ENCODE measurements at places on chromosomes 13 and 19.
A peak's percentile ranks its signal among the peaks of the same experiment; 100 is the strongest.

DNA sequence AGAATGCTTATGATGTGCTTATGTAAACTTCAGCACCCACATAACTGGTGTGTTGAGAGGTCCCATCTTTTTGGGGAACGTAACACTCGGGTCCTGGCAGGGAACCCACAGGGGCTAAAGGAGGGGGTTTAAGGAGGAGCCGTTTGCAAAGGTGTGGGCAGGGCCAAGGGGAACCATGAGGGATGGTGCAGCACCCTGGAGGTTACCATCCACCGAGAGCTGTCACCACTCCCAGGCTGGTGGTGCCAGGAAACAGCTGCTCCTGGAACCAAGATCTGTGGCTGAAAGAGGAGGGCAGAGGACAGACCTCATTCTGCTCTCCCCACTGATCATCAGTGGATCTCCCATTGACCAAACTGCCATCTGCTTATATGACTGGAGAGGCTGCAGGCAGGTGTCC, 23.2 kb upstream of the CYP4F8 start:
- no peak for DNase-seq

GRCh38 chr13:50077431-50077830, 62.2 kb downstream of the KCNRG start:
- DNase-seq, result no peak

- DNase-seq, result no peak
These were observed 28.2 kb downstream of the CERS1 start for GRCh38 chr19:18867751-18868150.

DNA sequence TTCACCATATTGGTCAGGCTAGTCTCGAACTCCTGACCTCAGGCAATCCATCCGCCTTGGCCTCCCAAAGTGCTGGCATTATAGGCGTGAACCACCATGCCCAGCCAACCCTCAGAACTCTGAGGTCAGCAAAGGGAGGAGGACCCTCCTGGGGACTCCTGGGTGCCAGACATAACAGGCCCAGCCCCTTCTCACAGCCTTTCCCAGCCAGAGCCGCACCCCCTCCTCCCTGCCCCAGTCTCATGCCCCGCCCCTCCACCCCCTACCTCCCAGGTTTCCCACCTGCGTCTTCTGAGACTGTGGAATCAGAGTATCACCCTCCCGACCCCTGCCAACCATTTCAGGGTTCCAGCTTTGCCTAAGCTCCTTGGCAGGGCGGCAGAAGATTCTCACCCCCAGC, 5.2 kb downstream of the IGLON5 start:
- no peak for DNase-seq

DNA sequence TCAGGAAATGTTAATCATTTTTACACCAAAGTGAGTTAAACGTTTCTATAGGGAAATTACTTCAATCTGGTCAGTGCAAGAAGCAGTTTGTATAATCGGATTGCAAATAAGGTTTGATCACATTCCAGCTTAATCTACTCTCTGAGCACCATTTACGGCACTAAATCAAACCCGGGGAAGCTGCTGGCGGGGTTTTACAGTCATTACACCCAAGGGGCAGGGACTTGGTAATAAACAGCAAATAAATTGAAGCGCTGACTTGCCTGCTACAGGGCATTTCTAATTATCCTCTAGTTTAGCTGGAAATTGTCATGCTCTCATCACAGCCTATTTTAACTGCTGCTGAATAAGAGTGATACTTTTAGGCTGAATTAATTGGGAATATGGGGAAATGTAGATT, 152.1 kb upstream of the SOX21 start:
- DNase-seq, result no peak

DNA sequence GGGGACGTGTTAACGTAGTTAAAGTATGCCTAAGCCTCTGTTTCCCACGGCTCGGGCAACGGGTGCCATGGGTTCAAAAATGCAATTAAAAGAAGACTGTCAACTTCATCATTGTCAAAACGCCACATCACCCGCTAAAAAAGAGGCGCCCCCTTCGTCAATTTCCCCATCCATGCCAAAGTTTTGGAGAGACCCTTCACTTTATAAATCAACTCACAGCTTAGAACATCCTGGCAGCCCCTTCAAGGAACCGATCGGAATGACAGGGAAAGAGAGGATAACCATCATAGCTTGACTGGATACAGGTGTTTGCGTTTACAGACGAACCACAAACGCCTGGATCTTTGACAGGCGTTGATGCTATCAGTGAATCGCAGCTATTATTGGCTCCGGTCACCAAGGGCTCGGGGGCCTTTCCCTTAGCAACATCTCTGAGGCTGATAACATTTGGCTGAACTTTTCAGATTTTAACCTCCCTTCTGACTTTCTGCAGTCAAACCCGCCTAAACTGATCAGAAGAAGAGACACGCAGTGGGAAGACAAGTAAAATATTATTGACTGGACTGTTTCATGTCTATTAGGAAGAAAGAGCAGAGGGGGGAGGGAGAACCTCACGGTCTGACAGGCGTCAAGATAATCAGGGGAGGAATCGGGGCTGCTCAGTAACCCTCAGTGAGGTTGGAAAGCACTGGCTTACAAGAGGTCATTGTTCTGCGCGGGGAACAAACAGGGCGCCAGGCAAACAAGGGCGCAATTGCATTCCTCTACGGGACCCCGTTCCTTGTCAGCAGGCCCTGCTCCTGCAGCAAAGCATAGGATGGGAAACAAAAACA, 322.5 kb upstream of the ZNF507 start:
- DNase-seq, result no peak

DNA sequence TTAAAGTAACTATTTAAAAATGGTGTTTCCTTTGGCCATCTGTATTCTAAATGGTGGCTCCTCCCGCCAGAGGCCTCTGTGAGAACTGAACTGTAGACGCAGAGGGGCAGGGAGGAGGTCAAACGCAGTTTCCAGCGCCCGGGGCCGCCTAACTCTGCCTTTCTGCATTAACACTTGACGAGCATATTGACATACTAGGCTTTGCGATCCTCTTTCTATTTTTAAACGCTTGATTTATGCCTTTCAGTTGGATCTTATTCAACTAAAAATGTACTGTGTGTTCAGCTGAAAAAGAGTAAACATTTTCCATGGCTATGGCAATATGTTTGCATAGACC, 74.7 kb downstream of the SPACA7 start:
- no peak for DNase-seq

DNA sequence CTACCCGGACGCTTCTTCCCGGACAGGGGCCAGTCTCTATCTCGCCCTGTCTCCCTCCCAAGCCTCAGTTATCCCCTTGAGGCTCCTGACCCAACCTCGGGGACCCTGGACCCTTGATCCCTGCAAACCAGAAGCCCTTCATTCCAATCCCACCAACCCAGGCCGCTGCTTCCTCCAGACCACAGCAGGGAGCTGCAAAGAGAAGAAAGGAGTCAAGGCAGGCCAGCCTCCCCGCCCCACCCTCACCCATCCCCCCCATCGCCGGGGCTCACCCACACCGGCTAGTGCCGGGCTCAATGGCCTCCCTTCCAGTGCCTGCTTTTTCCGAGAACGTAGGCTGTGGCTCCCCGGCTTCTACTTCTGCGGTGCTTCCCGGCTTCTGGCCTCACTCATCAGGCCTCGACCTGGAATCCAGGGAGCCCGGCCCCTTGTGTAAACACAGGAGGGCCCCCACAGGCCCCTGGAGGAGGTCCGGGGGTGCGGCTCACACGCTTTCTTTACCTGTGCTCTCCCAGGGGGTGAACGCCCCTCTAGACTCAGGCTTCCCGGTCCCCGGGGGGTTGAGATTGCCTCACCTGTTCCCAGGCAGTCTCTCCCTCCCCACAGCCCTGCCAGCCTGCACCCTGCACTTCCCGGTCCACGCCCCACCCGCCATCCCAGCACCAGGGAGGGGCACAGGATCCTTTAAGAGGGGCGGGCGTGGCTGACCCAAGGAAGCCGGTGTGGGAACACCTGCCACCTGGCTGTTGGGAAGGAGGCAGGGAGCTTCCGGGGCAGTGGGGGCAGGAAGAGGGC, at the start of gene FAM83E:
TSS of gene FAM83E (minus strand) at position 641 of the 795 bp plus-strand sequence. CDS start 1,704 bp downstream, outside the sequence.
- DNase-seq, result no peak

DNA sequence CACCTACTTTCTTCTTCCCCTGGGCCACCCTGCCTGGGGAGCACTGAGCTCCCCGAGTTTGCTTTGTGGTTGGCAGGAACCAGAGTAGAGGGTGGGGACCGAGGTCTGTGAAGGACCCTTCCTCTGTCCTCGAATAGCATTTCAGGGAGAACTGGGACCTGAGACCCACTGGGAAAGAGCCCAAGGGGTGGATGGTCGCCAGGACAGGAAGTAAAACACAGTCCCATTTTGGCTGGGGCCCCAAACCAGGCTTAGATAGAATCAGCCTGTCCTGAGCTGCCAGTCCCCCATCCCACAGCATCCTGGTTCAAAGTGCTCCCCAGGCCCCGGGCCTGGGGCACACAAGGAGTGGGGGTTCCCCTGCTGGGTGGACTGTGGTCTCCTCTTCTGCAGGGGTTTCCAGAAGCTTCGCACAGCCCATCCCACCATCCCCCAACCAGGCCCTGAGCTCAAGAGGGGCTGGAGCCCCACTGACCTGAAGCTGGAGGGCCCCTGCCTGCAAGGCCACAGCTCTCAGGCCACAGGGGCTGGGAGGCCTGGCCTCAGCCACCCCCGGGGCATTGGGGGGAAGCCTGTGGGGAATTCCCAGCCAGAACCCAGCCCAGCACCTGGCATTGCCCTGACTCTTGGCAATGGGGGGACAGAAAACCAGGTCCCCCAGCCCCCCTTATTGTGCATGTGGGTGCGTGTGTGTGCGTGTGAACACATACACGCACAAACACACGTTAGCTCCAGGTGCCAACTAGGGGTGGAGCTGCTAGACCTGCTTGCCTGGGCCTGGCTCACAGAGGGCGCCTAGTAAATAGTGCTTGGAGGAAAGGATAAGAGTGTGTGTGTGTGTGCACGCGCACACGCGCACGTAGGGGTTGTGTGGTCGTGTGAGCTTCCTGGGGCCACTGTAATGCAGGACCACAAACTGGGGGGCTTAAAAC, 995 bp upstream of the MKNK2 start:
- DNase-seq, result no peak

DNA sequence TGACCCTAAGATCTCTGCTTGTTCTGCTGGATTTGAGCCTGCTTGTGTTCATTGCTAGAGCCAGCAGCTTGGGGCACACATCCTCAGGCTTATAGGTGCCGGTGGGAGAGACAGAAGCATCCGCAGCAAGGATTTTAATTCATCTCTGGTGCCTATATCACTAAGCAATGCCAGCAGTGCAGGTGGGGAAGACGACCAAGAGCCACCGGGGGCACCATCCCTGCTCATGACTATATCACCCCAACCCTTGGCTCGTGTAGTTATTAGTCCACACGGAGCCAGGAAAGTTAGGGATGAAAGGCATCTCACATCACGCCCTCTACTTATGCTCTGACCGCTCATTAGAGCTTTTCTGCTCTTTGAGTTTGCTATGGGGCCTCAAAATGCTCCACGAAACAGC, 298.2 kb downstream of the DCLK1 start:
- DNase-seq, result no peak

DNA sequence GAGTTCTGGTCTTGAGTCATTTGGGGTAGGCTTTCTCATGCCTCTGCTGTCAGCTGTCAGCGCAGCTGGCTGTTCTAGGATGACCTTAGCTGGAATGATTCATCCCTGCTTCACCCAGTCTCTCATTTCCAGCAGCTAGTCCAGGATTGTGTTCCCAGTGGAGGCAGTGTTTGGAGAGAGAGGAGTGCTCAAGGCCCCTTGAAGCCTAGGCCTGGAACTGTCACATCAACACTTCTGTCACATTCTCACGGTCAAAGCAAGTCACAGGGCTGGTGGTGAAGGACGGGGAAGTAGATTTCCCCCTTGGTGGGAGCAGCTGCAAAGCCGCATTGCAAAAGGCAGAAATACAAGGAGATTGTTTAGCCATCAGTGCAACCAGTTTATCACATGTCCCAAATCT, 15.2 kb downstream of the TPT1 start:
- DNase-seq, result peak; percentile 64

- DNase-seq, result no peak
These were observed 1639.0 kb upstream of the SLC10A2 start for GRCh38 chr13:104705031-104705750.

GRCh38 chr19:31232180-31232579, 117.1 kb downstream of the TSHZ3 start:
- DNase-seq, result no peak

GRCh38 chr19:35223862-35224505, 4.6 kb downstream of the FAM187B start:
- DNase-seq, result no peak

DNA sequence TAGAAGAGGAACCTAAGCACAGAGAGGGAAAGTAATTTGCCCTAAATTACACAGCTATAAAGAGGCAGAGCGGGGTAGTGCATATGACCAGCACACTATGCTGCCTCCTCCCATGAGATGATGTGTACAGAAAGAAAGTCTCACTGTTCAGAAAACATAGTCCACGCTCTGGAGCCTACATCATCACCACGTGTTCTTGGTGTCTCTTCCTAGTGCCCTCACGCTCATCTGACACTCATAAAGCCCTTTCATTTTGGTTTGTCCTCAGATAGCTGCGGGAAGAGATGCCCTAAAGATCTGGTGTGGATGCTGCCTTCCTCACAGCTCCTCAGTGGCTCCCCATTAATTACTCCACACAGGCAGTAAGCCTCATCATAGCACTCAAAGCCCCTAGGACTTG, 27.4 kb upstream of the SIAH3 start:
- no peak for DNase-seq

DNA sequence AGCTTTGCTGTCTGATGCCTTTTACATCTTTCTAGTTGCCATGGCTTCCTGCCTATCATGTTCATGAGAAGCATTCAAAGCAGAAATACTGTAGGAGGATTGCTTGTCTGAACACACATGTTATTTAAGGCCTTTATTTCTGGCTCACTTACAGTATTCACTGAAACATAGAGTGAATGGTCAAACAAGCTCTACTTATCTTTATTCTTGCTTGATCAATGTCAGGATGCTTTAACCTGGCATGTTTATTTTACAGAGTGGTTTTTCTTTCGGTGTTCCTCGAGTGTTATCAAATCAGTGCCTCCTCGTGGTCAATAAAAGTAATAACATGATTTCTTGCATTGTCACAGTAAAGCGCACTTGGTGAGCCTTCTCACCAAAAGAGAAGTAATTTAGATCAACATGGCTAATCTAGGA, 73.5 kb upstream of the PCDH17 start:
- DNase-seq, result no peak

GRCh38 chr19:47456721-47457474, 14.8 kb downstream of the SLC8A2 start:
- DNase-seq, result no peak

- DNase-seq, result no peak
These were observed 144.3 kb downstream of the DNAJC15 start for GRCh38 chr13:43167731-43168130.

GRCh38 chr13:46894568-46894967, 2.3 kb downstream of the HTR2A start:
- DNase-seq, result no peak

DNA sequence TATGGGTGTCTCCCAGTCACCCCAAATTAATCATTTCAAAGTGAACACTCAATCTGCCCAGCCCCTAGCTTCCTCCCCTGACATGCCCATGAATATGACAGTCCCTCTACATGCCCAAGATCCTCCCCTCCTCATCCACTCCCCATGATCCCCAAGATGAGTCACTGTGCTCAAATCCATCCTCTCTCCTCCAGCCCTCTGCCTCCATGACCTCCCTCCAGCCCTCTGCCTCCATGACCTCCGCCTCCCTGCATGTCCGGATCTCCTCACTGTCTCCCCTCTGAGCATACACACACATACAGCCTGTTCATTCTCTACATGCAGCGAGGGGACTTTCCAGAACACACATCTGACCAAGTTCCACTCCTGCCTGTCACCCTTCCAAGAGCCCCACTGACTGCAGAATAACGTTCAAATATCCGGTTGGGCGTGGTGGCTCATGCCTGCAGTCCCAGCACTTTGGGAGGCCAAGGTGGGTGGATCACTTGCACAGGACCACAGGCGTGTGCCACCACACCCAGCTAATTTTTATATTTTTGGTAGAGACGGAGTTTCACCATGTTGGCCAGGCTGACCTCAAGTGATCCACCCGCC, 18.4 kb upstream of the FEM1A start:
- no peak for DNase-seq
